ENCODE measurements at places on chromosomes 1 and 21.

DNA sequence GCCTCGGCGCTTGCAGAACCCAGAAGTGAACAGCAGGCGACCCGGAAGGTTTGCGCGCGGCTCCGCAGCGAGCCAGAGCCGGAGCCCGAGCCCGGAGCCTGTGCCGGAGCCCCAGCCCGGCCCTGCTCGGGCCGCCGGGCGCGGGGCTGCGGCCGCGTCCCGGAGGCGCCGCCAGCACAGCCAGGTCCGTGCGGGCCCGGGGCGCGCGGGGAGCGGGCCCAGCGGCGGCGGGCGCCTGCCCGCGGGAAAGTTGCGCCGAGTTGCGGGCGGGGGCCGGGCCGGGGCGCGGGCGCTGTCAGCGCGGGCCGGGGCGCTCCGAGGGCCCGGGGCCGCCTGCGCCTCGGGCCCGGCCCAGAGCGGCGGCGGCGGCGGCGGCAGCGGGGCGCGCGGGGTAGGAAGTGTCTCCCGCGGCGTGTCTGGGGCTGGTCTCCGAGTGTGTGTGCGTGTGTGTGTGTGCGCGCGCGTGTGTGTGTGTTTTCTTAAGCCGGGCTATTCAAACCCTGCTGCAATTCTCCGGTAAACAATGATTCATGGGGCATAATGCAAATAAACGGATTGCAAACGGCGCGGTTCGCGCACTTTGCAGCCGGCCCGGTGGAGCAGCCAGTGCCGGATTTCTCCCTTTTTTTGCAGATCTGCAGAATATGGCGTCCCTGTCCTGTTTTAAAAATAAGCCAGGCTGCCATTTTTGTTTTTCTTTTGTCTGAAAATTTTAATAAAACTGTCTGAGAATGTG, at the start of gene ZNF362:
Gene ZNF362 (plus strand): TSS at position 22 of the 736 bp plus-strand sequence. CDS start 14,083 bp downstream, outside the sequence.
- DNase-seq, result no peak

DNA sequence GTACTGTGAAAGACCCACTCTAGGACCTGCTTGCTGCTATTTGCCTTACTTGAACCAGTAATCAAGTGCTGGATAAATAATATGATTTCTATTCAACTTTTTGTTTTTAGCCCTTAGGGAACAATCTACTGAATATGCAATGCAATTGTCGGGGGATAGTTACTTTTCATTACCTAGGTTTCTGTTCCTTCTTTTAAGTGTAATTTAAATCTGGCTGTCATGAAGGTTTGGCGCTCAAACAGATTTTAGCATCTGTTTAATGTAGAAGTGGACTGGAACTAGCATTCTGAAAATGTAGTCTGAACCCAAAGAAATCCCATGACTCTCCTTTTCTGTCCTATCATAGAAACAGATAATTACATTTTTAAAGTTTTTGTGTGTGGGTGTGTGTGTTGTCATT, 4.8 kb downstream of the MGST3 start:
- DNase-seq, result no peak

DNA sequence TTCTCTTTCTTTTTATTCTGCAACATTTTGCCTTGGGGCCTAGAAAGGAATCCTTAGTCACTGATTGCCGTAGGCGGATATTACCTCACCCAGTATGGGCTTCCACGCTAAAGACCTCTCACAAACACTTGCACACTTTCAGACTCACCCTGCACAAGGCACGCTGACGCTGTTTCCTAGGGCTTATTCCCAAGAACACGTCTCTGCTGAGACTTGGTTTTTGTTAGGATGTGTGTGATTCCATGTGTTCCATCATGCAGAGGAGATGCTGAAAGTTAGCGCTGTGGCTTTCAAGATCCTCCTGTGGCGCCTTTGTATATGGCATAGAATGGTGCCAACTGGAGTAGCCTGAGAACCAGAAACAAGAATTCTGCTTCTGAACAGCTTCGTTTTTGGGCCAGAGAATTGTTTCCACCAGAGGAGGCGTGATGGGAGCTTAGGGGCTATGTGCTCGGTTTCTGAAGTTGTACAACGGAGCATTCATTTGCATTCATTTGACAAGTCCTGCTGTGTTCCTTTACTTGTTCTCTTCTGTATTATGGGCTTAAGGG, 297.0 kb downstream of the DISC1 start:
- no peak for DNase-seq

DNA sequence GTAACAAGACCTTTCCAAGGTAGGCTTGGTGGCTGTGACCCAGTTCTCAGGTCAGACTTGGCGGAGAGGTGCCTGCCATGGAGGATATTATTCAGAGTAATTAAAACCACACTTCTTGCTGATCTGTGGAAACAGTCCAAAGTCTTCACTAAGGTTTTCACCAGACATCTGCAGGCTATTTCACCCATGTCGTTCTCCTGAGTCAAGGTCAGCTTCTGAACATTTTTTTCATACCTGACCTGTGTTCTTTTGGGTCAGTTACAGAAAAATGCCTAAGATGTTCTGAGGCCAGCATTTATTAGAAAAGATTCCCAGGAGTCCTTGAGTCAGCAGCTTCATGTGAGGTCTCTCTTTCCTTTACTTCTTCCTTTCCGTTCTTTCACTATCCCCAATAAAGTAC, 54.9 kb downstream of the RGL1 start:
- no peak for DNase-seq

- no peak for DNase-seq
Observed at GRCh38 chr1:24481843-24482610, 20.6 kb upstream of the RCAN3 start.

DNA sequence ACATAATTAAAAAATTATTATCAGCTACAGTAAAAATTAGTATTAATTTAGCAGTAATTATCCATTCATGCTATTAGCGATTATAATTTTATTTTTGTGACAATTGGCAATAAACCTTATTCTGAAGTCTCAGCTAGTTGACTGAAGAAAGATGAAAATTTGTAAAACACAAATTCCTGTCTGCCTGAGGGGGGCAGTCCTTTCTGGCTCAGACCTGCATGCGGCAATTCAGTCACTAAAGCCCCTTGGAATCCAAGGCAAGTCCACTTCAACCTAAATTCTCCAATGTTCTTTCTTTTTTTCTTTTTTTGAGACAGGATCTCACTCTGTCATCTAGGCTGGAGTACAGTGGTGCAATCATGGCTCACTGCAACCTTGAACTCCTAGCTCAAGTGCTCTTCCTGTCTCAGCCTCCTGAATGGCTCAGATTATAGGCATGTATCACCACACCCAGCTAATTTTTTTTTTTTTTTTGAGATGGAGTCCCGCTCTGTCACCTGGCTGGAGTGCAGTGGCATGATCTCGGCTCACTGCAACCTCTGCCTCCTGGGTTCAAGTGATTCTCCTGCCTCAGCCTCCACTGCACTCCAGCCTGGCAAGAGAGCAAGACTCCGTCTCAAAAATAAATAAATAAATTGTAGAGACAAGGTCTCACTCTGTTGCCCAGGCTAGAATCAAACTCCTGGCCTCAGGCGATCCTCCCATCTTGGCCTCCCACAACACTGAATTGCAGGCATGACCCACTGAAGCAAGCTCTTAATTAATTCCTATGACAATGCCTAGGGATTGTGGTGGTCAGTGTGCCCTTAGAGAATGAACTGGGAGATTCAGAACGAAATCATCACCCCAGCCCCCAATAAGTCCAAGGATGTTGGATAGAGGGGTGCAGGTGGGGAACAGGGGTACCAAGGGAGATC, 24.2 kb upstream of the ITPKB start:
- DNase-seq, result no peak

DNA sequence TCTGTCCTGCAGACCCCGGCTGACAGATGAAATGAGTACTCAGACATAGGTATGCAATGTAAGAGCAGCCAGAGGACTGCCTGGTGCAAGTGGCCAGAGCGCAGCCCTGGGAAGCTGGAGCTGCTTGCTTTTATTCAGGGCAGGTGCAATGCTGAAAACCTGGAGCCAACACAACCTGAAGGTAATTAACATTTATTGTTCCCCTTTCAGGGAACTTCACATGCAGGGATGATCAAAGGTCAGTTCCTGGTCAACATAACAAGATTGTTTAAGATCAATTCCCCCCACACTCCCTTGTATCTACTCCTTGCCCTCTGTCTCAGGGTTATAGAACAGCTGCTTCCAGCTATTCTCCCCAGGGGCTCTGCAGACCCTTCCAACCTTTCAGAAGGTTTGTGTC, 48.7 kb upstream of the PRELP start:
- no peak for DNase-seq

- DNase-seq, result no peak
Observed at GRCh38 chr1:157166590-157166989, 28.4 kb upstream of the ETV3 start.

DNA sequence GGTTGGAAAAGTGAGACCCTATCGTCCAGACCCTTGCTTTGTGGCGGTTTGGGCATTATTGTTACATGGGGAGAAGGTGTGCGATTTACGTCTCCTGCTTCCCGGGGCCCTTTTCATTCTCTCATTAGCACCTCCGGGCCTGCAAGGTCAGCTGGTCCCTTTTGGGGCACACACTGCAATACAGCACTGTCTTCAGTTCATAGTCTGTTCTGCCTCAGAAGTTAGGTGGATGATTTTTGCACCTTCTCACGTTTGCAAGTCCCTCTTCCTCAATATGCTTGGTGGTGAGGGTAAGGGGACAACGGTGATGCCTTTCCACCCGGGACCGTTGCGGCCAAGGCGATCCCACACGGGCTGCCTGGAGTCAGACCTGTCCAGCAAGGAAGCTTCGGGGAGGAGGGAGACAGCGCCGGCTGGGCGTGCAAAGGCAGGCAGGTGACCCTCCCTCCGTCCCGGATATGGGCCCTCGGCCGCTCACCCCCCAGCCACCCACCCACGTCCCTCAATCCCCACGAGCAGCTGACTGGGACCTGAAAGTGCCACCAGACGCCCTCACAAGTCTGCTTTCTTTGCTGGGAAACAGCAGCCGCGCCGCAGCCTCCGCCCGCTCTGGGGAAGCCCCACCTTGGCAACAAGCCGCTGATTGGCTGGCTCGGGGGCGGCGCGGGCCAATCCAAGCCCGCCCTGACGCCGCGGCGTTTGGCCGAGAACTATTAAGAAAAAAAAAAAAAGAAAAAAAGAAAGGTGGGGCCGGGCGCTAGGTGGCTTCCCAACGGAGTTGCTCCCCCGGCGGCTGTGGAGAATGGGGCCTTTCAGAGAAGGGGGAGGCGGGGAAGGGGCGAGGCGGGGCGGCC, 21.7 kb downstream of the BTG2 start:
- peak; percentile 58 for DNase-seq

GRCh38 chr1:44698138-44698537, 23.6 kb downstream of the ARMH1 start:
- no peak for DNase-seq

DNA sequence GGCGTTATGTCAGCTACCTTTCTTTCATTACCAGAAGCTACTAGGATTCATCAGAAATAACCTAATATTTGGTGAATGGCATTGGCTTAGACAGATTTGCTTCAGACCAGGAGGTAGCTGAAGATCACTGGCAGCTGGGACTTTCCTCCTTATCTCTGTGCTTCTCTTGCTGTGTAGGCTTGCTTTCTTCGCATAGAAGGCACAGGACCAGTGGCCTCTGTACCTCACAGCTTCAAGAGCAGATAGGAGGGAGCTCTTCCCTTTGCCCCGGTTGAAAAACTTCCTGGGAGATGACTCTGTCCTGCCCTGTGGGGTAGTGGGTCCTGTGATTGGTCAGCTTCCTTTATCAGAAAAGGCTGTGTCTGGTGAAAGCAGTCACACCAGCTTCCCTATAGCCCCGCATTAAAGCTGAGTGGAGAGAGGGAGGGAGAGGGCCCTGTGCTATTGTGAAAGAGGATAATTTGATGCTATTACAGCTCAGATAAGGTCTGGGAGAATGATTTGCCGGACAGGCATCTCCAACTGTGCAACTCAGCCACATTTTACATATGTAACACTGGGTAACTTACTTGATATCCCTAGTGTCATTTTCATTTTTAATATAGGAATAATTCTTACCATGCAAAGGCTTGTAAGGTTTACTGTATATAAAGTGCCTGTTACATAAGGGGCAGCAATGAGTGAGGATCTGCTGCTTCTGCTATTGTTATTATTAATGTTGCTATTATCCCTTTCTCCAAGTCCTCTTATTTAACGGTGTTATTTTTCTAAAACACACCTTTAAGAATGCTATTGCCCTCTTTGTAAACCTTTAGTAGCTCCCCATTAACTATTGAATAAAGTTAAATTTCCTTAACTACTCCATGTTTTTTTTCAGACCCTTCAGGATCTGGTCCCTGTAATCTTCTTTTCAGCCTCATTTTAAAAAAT, 31.6 kb downstream of the OSBPL9 start:
- DNase-seq, result no peak

DNA sequence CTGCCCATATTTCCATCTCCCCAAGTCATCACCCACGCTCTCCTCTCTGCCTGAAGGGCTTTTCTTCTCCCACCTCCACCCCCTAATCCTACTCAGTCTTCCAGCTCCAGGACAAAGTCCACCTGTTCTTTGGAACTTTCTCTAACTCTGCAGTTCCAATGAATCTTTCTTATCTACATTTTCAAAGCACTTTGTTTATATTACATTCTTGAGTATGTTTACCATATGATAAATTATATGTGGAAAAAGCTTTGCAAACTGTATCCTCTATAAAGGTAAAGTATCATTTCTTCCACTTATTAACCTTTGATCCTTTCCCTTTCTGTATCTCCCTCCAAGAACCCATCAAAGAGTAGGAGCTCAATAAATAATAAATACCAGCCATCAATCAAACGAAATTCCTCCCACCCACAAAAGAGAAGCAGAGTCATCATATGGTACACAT, 39.7 kb downstream of the TTC13 start:
- no peak for DNase-seq

All from GOT3 (cell line).